EH (cell line): ENCODE measurements at places on chromosomes 12 and 14.
A peak's percentile ranks its signal among the peaks of the same experiment; 100 is the strongest.

GRCh38 chr14:67644428-67644827 is 24.7 kb downstream of the ARG2 start:
- DNase-seq = peak; percentile 13

- no peak for DNase-seq
Observed at GRCh38 chr12:51395283-51396230, 4.4 kb upstream of the GALNT6 start.

DNA sequence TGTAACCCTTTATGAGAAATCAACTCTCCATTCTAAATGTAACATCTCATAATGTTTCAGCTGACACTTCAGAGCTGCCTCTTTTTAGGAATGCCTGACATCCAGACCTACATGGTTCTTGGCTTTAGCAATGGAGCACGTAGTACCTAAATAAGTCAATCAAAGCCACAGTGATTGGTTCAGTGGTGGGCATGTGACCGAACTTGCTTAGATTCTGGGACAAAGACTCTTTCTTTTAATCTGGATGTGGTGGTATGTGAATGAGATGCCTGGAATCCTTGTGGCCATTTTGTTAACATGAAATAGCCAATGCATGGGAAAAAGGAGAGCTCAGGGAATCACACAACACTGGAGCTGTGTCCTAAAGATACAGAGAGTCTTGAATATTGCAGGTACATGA is 11.8 kb downstream of the GPR65 start:
- DNase-seq = no peak

GRCh38 chr14:64541261-64541971 is 875 bp downstream of the HSPA2 start:
- peak; percentile 32 for DNase-seq

- no peak for DNase-seq
Observed at GRCh38 chr12:72261885-72262284, 10.3 kb upstream of the TRHDE start.

- DNase-seq = peak; percentile 18
Observed at GRCh38 chr12:89939522-89940215, 231.0 kb upstream of the ATP2B1 start.

DNA sequence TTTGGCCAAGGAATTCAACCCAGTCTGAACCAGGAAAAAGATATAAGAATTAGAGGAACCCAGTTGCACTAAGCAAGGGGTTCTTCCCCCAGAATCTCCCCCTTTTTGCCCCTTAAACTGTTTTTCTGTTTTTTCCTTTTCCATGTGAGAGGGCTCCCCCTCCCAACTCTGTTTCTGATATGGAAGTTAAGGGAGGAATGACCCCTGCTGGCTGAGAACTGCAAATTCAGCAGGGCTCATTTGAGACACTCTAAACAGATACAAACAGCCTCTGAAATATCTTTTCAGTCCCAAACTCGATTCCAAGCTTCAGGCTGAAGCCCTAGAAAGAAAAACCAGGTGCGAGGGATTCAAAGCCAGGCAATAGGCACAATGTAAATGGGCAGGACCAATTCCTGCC is 132.7 kb downstream of the SLC41A2 start:
- peak; percentile 32 for DNase-seq
